ENCODE measurements at places on chromosomes 3 and 15. TPM values are rescaled to one million over a fixed set of nuclear protein-coding genes. Genes with fewer than 3 reads are reported as not detected.

DNA sequence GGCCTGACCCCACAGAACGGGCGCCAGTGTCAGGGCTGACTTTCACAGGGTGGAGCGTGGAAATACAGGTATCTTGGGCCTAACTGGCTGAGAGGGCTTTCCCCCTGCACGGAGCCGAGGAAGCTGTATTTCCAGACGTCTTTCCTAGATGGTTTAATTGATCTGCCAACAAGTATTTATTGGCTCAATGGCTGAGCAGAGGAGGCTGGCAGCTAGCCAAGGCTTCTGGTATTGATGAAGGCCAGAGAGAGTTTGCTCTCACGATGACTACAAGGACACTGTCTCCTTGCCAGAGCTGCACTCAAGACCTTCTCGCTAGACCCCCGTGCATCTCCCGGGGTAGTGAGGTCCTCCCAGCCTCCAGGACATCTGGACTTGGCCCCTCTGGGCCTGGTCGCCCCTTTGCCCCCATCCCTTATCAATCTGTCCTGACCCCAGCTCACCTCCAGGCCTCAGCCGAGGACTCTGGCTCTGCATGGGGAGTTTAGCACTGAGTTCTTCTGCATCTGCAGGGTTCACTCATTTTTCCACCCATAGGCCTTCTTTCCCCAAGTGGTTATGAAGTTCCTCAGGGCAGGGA, 20.6 kb downstream of the SPSB4 start:
- no peak for DNase-seq

DNA sequence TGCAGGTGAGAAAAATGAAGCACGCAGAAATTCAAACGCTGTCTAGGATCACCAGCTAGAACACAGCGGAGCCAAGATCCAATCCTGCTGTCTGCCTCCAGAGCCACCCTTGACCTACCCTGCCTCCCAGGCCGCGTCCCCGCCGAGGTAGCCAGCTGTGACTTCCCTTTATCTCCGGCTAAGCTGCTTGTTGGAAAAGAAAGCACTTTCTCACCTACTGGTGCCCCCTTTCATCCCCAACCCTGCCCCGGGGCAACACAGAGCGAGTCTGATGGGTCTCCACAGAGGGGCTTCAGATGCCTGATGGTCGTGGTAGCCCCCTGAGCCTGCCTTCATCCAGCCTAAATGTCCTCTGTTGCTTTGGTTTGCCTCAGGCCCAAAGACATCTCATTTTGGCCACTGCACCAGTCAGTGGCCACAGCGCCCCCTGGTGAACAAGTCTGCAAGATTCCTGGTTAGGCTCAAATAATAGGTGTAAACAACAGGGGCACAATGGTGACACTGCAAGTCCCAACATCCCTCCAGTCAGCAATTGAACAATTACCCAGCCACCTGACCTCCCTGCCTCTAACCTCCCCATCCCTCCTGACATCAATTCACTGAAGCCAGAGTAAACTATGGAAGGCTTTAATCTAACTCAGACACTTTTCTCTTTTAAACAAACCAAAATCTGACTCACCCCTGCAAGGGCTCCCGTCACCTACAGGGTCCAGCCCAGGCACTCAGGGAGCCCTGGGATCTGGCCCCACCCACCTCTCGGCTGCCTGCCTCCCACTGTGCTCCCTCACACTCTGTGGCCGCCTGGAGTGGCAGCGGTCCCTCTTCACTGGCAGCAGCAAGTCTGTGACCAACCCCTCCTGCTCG, 27.3 kb upstream of the BCL2L10 start:
- DNase-seq, result peak; percentile 72

Gene CPNE9
- not detected for total RNA-seq

Gene BLM
- 0.15 TPM for total RNA-seq

Gene ZNF502
- 6.8 TPM for total RNA-seq

DNA sequence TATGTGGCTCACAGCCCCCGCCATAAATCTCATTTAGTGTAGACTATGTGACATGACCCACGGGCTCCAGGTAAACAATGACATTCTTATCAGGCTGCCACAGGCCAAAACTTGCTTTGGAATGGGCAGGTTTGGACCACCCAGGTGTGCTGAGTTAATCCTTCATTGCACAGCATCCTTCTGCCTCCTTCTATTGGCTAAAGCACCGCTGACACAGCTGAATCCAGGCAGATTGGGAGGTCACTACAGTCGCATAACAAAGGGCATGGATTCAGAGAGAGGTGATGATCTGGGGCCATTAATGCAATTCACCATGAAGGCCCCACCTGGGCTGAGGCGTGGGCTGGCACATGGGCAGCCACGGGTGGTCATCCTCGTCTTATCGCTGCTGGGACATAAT, 47.8 kb upstream of the GALNT15 start:
- DNase-seq, result no peak

GRCh38 chr3:182895513-182896112, 84.7 kb downstream of the DCUN1D1 start:
- no peak for DNase-seq

- DNase-seq, result no peak
Measured at GRCh38 chr3:159796744-159797143, 191.9 kb upstream of the IL12A start.

DNA sequence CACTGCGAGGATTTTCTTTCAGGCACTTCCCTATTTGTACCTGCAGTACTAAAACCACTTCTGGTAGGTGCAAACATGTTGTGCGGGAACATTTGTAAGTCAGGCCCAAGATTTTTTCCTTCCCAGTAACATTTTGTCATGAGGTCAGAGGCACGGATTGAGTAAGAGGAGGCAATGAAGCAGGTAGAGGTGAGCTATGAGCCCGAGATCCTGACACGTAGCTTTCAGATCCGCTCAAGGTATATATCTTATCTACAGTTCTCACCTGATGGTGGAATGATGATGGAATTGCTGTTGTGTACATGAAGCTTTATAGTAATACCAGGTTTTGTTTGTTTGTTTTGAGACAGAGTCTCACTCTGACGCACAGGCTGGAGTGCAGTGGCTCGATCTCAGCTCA, 497.5 kb downstream of the NR2F2 start:
- no peak for DNase-seq
